Gastrocnemius medialis (tissue), 4 donors: ENCODE measurements at places on chromosomes 16 and 17.

DNA sequence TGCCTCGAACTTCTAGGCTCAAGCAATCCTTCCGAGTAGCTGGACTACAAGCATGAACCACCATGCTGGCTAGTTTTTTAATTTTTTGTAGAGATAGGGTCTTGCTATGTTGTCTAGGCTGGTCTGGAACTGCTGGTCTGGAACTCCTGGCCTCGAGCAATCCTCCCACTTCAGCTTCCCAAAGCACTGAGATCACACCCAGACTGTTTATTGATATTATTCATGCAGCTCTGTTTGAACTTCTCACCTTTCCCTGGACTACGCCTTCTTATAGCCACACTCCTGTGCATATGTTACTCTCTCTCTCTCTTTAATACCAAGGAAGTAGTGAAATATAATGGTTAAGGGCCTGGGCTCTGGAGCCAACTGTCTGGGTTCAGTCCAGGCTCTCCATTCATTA lies 4.6 kb downstream of the COG7 start:
- DNase-seq: no peak

GRCh38 chr16:10356870-10357842 lies 28.7 kb upstream of the ATF7IP2 start:
- no peak for DNase-seq

DNA sequence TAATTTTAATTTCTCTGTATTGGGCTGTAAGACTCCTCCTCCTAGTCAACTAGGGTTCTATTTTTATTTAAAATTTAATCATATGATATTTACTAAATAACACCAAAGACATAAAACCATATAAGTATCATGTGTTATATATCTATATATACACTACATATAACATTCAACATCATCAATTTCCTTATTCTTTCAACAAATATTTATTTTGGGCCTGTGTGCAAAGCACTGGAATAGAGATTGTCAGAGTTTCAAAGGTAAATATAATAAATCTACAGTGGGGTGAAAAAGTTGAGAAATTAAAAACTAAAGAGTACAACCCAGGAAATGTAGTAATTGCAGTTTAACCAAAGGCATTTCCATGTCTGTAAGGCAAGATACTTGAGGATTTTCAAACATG lies 364.0 kb downstream of the CA10 start:
- DNase-seq: no peak

DNA sequence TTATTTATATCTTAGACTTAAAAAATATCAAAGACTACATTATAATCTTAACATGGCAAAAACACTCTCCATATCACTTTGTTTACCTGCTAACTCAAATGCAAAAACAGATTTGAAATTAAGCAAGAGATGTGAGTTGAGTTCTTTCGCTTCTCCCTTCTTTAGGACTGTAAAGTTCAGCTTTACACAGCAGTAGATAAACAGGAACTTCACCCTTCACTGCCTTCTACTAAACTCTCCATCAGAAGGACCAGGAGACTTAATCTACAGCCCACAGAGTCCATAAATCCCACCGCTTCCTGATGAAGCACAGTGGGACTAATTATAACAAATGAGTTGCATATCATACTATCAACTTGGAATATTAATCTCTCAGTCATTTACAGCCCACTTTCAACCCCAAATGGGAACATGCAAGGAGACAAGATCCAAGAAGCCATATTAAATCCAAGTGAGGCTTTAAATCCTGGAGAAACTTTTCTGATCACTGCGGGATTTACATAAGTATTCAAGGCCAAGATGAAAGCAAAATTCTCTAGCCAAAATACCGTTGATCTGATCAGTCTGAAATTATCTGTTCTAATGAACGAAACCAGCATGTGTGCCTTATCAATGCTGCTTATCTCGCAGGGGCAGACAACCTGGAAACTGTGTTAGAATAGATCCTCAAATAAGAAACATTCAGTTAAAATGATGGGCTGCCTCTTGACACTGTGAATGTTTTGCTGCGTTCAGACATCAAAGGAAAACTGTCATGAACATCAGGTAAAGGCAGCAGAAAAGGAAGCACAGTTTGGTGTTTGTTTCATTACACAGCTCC lies 1.6 kb downstream of the AMFR start:
- no peak for DNase-seq

DNA sequence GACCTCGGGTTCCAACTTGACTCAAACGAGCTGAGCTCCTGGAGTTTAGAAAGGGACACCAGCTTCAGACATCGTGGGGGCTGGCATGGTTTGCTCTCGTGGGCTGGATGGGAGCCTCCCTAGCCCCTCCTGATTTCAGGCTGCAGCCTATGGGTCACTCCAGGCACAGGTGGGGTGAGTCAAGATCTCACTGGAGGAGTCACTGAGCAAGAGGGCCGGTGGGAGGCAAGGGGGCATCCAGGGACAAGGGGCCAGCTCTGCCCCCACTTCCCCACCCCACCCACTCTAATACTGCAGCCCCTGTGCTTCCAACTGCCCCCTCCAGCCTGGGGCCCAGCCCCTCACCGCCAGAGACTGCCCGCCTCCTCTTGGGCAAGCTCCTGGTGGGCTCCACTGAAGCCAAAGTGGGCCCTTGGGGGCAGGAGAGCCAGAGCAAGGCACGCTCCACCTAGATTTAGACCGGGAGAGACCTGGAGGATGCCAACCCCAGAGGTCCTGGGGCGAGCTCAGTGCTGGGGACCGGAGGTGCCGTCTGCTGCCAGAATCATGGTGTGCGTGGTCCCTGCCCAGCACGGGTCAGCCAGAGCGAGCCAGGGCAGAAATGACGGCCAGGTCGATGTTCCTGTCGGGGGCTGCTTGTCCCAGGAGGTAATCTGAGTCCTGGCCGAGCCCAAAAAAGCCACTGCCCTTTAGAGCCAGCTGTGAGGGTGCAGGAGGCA lies 6.4 kb downstream of the SLC16A3 start:
- DNase-seq: peak; percentile 69

- DNase-seq: no peak
Observed at GRCh38 chr17:73972901-73973300, 230.6 kb upstream of the RPL38 start.
